AG09319 (cell line): ENCODE measurements at places on chromosomes 2 and 18.

GRCh38 chr18:70464343-70465114 lies 175.7 kb downstream of the SOCS6 start:
- DNase-seq, result peak; percentile 3

DNA sequence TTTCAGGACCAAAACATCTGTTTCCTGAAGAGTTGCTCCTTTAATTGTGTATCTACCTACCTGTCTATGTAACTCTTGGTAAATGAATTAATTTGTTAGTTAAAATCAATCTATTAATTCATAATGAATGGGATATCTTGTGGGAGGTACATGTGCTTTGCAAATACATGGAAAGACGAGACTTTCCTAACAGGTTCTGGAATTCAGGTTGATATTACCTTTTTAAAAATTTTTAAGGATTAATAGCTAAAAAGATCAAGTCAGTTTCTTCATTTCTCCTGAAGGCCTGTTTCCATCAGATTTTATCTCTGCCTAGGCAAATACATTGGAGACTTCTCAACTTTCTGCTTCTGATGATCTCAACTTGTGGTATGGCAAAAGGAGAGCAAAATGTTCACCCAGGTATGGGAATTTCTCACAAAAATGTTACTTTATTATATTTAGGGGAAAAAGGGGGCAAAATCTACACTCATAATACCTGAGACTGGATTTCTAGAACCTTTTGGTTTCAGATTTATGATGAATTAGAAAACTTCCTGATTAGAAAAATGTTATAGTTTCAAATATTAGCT lies 7.4 kb downstream of the TFPI start:
- no peak for DNase-seq

DNA sequence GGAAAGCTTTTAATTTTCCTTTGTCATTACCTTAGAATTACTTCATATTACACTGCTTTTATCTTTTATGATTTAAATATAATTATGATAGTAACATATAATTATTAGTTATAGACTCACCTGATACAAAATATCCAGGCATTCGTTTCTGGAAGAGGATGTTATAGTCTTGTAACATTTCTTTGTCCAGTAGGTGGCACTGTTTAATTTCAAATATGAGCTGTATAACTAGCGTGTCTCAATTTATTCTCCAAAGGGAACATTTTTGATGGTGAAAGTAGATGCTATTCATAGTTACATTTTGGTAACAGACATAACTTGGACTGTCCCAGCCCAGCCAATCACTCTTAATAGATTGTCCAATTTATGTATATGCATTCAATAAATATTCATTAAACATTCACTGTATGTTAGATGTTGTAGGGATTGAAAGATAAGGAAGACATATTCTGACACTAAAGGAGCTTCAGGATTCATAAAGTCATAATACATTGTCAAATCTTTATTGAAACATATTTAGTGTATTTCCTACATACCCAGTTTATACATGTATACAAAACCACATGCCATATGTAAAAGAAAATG lies 19.2 kb downstream of the DAW1 start:
- DNase-seq, result no peak

GRCh38 chr2:235996419-235996818 lies 171.8 kb downstream of the GBX2 start:
- no peak for DNase-seq

DNA sequence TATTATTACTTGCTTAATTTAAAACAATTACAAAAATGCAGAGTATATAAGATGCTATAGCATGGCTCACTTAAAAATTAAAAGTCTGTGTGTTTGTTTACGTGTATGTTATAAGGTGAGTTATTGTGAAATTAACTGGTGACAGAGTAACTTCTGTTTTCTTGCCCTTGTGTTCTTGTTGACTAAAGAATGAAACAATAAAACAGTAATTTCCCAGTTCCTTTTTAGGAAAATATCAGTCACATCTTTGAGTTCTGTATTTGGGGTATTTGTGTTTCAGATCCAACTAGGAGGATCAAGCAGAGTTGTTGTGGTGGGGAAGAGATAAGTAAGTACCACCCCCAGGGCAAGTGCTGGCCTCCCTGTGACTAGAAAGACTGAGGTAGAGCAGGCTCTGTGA lies 143.6 kb downstream of the CCDC148 start:
- no peak for DNase-seq

- no peak for DNase-seq
Observed at GRCh38 chr2:9263428-9263827, 56.8 kb downstream of the ASAP2 start.

- DNase-seq, result no peak
Observed at GRCh38 chr2:180717588-180717987, 262.8 kb upstream of the UBE2E3 start.

GRCh38 chr2:17084877-17085276 lies 419.2 kb upstream of the CYRIA start:
- DNase-seq, result no peak

GRCh38 chr2:62192811-62193210 lies 3.1 kb upstream of the B3GNT2 start:
- no peak for DNase-seq

GRCh38 chr18:69697069-69697468 lies 250.6 kb downstream of the CD226 start:
- DNase-seq, result no peak

GRCh38 chr2:174924061-174924693 lies 81.0 kb downstream of the CHN1 start:
- no peak for DNase-seq

DNA sequence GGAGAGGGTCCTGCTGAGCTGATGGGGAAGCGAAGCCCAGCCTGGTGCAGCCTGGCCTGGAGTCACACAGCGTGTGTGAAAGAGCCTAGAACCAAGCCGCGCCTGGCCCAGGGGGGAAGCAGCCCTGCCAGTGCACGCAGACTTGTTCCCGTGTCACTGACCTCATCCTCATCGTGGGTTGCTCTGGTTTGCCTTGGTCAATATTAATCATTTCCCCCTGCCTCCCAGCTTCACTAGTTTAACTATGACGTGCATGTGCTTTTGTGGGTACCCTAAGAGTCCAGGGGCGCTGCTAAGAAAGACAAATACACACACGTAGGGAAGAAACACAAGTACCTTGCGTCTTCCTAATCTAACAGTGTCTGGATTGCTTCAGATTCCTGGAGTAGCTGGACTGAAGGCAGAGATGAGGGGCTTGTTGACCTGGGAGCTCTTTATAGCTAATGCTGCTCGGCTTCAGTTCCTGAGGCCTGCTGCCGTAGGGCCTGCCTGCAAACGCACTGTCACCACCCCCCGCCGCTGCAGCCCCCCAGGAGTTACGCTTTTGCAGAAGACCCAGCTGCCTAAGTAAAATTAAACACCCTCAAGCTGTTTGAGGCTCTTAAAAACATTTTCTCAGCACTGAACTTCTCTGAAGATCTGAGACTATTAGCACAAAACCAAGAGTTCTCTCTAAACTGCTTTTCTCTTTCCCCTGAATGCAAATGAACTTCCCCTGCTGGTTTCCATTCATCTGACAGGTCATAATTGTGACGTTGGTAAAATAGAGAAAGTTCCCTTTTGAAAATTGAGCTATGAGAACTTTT lies 159.2 kb downstream of the FAM210A start:
- DNase-seq, result no peak

DNA sequence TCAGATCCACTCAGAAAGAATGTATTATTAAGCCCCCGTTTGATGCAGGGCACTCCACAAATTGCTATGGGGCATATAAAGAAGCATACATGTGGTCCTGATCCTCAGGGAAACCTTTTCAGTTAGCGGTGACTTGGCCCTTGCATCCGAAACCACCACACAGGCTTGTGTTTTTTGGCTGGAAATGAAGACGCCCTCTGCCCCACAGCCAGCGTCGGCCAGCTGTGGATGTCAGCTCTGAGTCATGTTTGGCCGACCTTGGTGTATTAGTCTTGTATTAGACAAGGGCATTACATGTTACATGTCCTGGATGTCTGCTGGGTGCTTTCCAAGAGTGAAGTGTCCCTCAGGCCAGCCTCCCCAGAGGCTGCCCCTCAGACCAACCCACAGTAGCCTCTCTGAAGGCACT lies 107.6 kb upstream of the MAP3K20 start:
- DNase-seq, result peak; percentile 57
